ENCODE measurements at places on chromosomes 12 and 14.
A peak's percentile ranks its signal among the peaks of the same experiment; 100 is the strongest.

DNA sequence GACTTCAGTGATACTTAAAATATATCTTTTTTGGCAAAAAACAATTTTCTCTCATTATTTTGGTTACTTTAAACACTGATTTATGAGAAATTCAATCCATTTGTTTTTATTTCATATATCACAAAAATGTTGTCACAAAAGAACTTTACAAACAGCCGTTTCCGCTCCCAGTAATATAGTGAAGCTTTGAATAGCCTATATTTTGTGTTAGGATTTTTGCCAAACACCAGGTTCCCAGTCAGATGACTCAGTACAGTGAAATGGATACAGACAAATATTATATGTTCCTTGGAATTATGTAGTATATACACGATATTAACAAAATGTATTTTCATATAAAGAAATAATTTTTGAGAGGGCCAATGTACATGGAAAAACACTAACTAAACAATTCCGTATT is 411.1 kb downstream of the CCER1 start:
- no peak for DNase-seq

DNA sequence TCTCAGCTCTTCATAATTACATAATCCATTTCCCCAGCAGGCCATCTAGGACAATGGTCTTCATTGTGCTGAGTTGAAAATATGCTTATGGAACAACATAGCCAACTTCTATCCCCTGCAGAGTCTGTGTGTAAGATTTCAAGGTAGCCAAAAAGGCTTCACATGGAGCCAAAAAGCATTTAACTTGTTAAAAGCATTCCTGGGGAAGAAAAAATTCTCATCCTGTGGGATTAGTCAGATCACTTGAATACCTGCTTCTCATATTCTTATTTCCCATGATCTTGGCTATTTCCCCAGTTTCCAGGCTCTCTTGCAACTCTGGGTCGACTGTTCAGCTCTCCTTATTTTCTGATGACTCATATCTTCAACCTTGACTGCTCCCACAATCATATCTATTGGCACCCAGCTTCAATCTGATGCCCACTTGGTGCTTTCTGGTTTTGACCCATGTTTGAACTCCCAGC is 178.9 kb downstream of the KLHL28 start:
- DNase-seq: no peak

DNA sequence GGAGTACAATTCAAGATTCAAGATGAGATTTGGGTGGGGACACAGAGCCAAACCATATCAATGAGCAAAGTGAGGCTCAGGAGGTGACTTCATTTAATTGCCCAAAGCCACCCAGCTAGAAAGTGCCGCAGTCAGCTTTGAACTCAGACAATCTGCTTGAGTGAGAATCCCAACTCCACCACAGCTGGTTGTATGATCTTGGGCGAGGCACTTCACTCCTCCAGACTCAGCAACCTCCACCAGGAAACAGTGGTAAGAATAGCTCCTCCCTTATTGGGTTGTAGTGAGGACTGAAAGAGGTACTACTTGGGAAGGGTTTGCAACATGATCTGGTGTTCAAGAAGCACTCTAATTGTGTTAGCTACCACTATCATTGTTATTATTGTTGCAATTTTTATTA is 129.2 kb upstream of the RFLNA start:
- no peak for DNase-seq

- DNase-seq: peak; percentile 1
Measured at GRCh38 chr12:20492251-20492760, 124.0 kb downstream of the PDE3A start.

Measured in stimulated activated CD8-positive, alpha-beta memory T cell treated with anti-CD3 and anti-CD28 coated beads, Interleukin-15, amount 100 ng/mL, for 48 hours (primary cell).